ENCODE measurements at places on chromosomes 4 and X.
A peak's percentile ranks its signal among the peaks of the same experiment; 100 is the strongest.

DNA sequence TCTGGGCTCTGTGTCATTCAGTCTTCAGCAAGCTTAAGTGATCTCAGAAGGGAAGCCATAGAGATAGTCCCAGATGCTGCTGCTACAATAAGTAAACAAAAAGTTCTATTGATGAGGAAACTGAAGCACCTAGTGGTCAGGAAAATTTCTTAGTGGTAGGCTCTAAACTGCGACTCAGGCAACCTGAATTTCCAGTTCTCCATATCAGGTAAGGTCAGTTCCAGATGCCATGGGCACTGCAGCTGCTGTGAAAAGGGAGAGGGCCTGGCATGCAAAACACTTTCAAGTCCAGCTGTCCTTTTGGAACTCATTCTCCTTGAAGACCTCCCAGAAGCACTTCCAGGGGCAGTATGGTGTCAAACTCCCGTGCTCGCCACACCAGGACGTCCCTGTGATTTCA lies 46.2 kb downstream of the REELD1 start:
- H3K36me3 ChIP-seq = no peaks in the 10 kb centered on the region
- no peaks in the 10 kb centered on the region for H3K27me3 ChIP-seq
- no peak overlapping the region for H3K4me3 ChIP-seq
- H3K4me1 ChIP-seq = no peaks in the 10 kb centered on the region
- no peak overlapping the region for H3K27ac ChIP-seq
- ATAC-seq = no peak

- no peak for ATAC-seq
- no peaks in the 10 kb centered on the region for H3K4me1 ChIP-seq
- no peaks in the 10 kb centered on the region for H3K27me3 ChIP-seq
- no peak overlapping the region for H3K27ac ChIP-seq
Observed at GRCh38 chr4:101076032-101076431, 271.3 kb downstream of the PPP3CA start.

GRCh38 chrX:20140420-20140819 lies 1.2 kb downstream of the EIF1AX start:
- no peak for ATAC-seq
- peak overlapping the region; percentile 4 for H3K27ac ChIP-seq
- H3K4me1 ChIP-seq = no peaks in the 10 kb centered on the region
- H3K36me3 ChIP-seq = peaks cover 22% of the 10 kb centered on the region

- no peaks in the 10 kb centered on the region for H3K27me3 ChIP-seq
- no peak for ATAC-seq
- no peaks in the 10 kb centered on the region for H3K4me1 ChIP-seq
Observed at GRCh38 chrX:40864972-40865371, 129.6 kb upstream of the MED14 start.

GRCh38 chr4:39032218-39033085 lies at the start of gene TMEM156:
TMEM156 (minus strand) TSS chr4:39032409; CDS start chr4:39032313, 96 bp downstream.
- H3K27me3 ChIP-seq = no peaks in the 10 kb centered on the region
- H3K36me3 ChIP-seq = no peaks in the 10 kb centered on the region
- no peak within 1 kb of the TSS for H3K4me3 ChIP-seq

DNA sequence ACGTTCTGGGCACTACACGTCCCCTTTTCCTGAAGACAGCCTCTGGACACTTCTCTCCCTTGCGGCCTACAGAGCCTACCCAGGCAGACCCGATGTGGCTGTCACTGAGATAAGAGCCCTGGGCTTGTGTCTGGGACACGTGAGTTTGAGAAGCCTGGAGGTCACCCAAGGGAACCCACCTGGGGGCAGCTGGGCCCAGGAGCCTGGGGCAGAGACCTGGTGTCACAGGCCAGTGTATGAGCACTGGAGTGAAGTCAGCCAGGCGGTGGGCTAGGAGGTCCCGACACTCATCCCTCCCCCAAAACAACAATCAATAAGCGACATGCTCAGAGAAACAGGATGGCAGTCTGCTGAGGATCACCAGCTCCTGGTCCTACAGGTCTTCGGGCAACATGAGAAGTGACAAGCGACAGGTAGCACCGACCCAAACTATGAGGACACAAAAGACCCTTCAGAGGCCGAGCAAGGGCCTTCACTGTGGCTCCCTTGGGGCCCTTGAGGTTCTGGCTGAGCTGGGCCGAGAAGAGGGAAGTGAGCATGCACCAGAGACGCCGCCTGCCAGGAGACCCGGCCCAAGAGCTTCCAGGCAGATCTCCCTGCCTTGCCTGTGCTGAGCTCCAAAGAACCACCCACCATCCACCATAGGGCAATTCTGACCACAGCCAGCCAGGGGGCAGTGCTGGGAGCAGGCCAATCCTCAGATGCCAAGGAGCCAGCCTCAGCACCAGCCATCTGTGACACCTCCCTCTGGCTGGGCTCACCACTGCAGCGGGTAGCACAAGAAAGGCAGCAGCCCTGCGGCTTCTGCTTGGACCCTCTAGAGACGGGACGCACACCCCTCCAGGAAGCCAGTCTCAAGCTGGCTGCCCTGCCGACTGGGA lies 11.0 kb upstream of the DUSP9 start:
- H3K4me3 ChIP-seq = no peak overlapping the region
- ATAC-seq = no peak
- H3K36me3 ChIP-seq = no peaks in the 10 kb centered on the region
- H3K4me1 ChIP-seq = no peaks in the 10 kb centered on the region

DNA sequence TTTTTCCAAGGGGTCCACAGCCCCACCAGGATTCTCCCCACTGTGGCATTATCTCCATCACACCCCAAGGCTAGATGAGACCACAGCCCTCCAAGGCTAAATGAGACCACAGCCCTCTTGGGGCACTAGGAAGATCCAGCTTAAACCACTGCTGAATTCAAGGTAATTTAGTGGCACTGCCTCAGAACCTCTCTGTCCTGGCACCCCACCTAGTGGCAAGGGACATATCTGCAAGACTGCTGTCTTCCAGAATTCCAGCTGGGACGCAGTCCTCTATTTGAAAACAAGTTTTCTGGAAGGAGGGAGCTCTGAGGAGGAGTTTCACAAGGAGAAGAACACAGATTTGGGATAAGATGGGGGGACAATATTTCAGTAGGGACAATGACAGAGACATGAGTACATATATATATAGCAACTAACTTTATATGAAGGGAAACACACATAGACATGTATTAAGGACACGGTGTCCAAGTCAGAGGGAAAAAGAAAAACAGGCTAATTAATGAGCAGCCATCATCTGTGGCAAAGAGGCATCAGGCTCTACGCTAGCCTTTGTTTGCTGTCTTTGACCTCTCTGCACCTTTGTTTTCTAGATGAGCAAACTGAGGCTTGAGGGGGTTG lies 9.3 kb downstream of the CETN2 start:
- no peak overlapping the region for H3K27ac ChIP-seq
- no peaks in the 10 kb centered on the region for H3K36me3 ChIP-seq
- H3K4me3 ChIP-seq = no peak overlapping the region
- no peaks in the 10 kb centered on the region for H3K27me3 ChIP-seq
- H3K4me1 ChIP-seq = no peaks in the 10 kb centered on the region

DNA sequence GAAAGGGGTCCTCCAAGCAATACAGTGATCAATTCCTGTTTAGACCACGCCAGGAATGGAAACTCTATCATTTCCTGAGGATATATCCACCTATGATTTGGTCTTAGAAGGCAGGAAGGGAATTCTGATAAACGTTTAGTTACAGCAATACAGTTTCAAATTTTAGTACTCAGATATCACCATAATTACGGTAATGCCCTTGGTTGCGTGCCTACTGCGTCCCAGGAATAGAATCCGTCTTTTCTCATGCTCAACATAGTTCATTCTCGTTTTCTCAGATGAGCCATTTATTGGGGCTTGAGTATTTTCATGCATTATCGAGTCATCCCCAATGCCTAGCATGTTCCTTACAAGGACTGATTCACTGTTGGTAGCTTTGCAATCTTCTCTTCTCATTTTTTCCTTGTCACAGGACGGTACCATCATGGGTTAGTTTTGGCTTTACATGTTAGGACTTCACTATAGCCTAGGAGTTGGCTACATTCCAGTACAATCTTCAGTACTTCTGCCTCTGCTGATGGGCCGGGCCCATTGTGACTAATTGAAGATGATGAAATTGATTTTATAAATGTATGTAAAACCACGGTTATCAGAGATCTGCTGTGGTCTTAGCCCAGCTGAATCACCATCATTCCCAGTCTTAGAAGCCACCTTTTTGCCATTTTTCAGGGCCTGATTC lies 4.4 kb upstream of the PRKX start:
- H3K27ac ChIP-seq = no peak overlapping the region
- H3K36me3 ChIP-seq = no peaks in the 10 kb centered on the region
- no peaks in the 10 kb centered on the region for H3K4me1 ChIP-seq

DNA sequence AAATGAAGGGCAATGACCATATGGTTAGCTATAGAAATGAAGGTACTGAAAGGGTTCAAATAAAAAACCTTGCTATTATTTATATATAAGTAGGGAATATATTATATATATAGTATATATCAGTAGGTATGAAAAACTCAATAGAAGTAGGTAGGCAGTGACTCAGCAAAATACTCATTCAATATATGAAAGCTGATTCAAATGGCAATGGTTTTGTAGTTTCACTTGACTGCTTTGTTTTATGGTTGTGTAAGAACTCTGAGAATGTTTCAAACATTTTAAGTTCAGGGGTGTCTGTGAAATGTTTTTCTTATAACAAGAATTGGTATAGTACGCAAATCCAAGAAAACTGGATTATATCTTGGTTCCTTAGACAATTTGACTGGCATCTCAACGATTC lies 4.1 kb downstream of the ZNF280C start:
- ATAC-seq = no peak
- H3K36me3 ChIP-seq = no peaks in the 10 kb centered on the region
- H3K27ac ChIP-seq = no peak overlapping the region
- H3K4me1 ChIP-seq = no peaks in the 10 kb centered on the region

DNA sequence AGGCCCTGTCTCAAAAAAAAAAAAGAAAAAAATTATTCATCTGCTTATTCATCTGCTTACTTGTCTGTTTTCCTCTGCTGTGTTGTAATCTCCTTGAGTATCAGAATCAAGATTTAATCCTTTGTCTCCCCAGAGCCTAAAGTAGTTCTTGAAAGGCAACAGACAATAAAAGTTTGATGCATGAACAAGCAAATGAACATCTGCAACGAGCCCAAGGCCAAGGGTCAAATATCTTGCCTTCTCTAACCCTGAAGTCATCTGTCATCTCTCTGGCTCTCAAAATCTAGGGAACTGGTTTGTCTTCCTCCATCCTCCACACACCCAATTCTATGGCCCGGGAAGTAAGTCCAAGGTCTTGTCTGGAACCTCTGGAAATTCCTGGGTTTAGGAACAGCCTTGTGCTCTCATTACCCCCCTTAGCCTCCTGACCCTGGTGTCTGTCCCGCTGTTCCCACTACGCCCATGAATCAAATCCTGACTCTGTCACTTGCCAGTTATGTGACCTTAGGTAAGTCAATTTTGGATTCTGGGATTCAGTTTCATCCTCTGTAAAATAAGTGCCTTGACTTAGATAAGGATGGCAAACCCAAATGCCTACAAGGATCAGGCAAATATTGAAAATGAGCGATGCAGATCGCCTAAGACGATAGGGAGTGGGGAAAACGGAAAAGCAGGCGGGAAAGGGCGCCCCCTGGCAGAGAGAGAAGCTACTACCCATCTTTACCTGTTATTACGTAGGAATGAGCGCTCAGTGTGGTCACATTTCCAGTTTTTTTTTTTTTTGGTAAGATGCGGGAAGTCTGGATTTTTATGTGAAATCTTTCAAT lies 102.7 kb upstream of the DHX15 start:
- no peaks in the 10 kb centered on the region for H3K27me3 ChIP-seq
- H3K27ac ChIP-seq = peak overlapping the region; percentile 56

DNA sequence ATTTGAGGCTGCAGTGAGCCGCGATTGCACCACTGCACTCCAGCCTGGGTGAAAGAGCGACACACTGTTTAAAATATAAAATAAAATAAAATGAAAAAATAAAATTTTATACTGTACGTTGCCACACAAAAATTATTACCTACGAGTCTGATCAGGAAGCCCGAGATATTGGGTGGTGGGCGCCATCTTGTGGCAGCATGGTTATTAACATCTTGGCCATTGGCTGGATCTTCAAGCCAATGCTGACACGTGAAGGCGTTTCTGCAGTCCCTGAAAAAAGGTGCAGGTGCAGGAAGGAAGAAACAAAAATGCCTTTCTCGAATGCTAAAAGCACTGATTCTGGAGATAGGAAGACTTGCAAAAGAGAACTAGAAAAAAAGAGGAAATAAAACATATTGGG lies 4.9 kb upstream of the TLR8 start:
- no peak overlapping the region for H3K4me3 ChIP-seq
- no peaks in the 10 kb centered on the region for H3K4me1 ChIP-seq
- H3K36me3 ChIP-seq = no peaks in the 10 kb centered on the region
- ATAC-seq = no peak

DNA sequence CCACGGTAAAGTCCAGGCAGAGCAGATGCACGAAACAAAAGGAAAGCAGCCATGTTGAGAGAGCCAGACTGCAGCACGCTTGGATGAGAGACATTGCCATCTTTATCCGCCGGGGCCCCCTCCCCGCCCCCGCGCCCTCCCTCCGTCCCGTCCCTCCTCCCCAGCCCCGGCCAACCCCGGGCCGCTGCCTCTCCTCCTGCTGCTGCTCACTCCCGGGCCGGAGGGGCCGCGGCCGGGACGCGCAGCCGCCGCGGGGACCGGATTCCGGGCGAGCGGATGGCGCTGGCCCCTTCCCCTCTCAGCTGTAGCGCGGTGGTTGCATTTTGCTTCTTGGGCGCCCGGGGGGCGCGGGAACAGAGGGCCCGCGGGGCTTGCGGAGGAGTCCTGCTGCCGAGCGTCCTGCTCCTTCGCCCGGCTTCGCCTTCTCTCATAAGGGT lies 542 bp downstream of the RNF150 start:
- H3K27ac ChIP-seq = peak overlapping the region; percentile 93
- no peaks in the 10 kb centered on the region for H3K36me3 ChIP-seq
- peak overlapping the region; percentile 93 for H3K4me3 ChIP-seq
- peak; percentile 68 for ATAC-seq

DNA sequence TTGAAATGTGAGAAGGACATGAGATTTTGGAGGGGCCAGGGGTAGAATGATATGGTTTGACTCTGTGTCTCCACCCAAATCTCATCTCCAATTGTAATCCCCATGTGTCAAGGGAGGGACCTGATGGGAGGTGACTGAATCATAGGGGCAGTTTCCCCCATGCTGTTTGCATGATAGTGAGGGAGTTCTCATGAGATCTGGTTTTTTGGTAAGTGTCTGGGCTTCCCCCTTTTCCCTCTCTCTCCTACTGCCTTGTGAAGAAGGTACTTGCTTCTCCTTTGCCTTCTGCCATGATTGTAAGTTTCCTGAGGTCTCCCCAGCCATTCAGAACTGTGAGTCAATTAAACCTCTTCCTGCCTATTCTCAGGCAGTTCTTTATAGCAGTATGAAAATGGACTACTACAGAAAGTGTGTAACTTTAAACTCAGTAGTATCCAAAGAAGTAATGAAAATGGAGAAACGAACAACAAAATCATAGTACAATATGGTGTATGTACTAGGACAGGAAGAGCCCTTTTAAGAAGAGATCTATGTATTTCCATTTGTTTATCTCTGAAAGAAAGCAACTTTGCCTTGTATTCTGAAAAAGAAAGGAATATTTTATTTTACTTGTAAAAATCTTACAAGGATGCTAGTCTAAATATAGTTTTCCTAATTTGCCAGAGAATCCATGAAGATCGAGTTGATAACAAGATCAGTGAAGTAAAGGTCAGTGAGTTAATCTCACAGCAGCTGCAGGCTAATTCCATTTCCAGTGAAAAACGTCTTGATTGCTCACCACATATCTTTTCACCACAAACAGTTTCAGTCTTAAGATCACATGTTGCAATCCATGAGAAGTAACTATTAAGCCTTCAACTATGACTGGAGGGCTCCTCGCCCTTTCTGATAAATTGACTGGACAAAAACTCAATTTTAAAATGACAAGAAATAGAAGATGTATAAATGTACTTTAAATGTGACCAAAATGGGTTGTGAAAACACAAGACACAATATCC lies 20.5 kb downstream of the PKD2 start:
- peak; percentile 68 for ATAC-seq
- H3K4me1 ChIP-seq = no peaks in the 10 kb centered on the region
- H3K36me3 ChIP-seq = no peaks in the 10 kb centered on the region
- no peaks in the 10 kb centered on the region for H3K27me3 ChIP-seq
- no peak overlapping the region for H3K27ac ChIP-seq

Data from gastroesophageal sphincter (tissue), 4 donors.